GM12891 (cell line): ENCODE measurements at places on chromosomes 11 and 22.

- no peak for DNase-seq
Observed at GRCh38 chr11:66906061-66906733, 49.3 kb downstream of the LRFN4 start.

DNA sequence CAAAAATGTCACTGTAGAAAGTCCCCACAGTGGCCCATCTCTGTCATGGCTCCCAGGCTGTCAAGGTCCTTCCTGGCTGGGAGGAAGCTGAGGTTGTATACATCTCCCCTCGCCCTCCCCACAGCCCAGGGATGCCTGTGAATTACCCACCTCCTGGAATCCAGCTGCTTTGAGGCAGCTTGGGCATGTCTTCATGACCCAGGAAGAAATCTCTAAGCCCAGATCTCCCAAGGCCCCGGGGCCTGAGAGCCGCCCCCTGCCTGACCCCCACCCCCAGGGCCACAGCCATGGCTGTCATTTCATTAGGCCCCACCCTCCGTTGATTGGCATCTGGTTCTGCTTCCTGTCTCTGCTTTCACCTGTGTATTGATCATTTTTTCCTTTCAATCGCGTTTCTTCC is 207.5 kb downstream of the TBC1D22A start:
- no peak for DNase-seq

- no peak for DNase-seq
Observed at GRCh38 chr11:76889411-76889975, 28.8 kb downstream of the ACER3 start.

- no peak for DNase-seq
Observed at GRCh38 chr11:90251599-90251998, 28.8 kb upstream of the CHORDC1 start.

- no peak for DNase-seq
Observed at GRCh38 chr11:123704341-123704740, 37.1 kb downstream of the ZNF202 start.

GRCh38 chr22:45692549-45692948 is 20.9 kb downstream of the ATXN10 start:
- no peak for DNase-seq

GRCh38 chr22:24805790-24806662 is at the start of gene SGSM1:
SGSM1 (plus strand) TSS chr22:24806211; CDS start chr22:24806326, 115 bp downstream.
- peak; percentile 90 for DNase-seq

- DNase-seq, result no peak
Observed at GRCh38 chr11:16896729-16897469, 117.3 kb downstream of the PLEKHA7 start.
